ENCODE measurements at places on chromosomes 2 and 18. TPM values are rescaled to one million over a fixed set of nuclear protein-coding genes. Genes with fewer than 3 reads are reported as not detected.

The ZNF385B gene
- not detected for total RNA-seq

The OXER1 gene
- total RNA-seq: not detected

The CXCR2 gene
- not detected for total RNA-seq

The PTRHD1 gene
- total RNA-seq: 45.5 TPM

The MFSD2B gene
- total RNA-seq: not detected

The LAMA3 gene
- total RNA-seq: 4.9 TPM

The COLEC11 gene
- total RNA-seq: 0.29 TPM

The CABLES1 gene
- total RNA-seq: 51.2 TPM

The PSMA8 gene
- not detected for total RNA-seq

The PAX3 gene
- total RNA-seq: not detected
